ENCODE measurements at places on chromosomes 1 and 21. TPM values are rescaled to one million over a fixed set of nuclear protein-coding genes. Genes with fewer than 3 reads are reported as not detected.

Gene KLHDC8A
- total RNA-seq, result 18.6 TPM

Gene CLCA1
- 0.16 TPM for total RNA-seq

Gene MMP23B
- 0.31 TPM for total RNA-seq

Gene CAMK1G
- 7.3 TPM for total RNA-seq

Gene C8A
- not detected for total RNA-seq

Gene OR6K3
- not detected for total RNA-seq

Gene C1QA
- total RNA-seq, result 10.9 TPM

Gene OR4F29
- total RNA-seq, result not detected

Gene OR2G6
- not detected for total RNA-seq

Gene DMRTA2
- 5.8 TPM for total RNA-seq

Gene SDC3
- 66.1 TPM for total RNA-seq

Gene PRDM16
- total RNA-seq, result 6.7 TPM

Gene OXCT2
- total RNA-seq, result 0.47 TPM

Gene AIRE
- not detected for total RNA-seq

Gene BEND5
- total RNA-seq, result 18.2 TPM

Gene CFHR1
- 0.94 TPM for total RNA-seq

Gene IPO13
- 13.7 TPM for total RNA-seq

Gene PCBP3
- 5.5 TPM for total RNA-seq

Gene SLC45A1
- 6.6 TPM for total RNA-seq

Gene POLR3GL
- total RNA-seq, result 16.2 TPM

Gene CERS2
- total RNA-seq, result 35.6 TPM

Gene LCE1D
- total RNA-seq, result not detected

Gene TOMM40L
- 20.1 TPM for total RNA-seq

Gene MYOG
- total RNA-seq, result not detected

Gene PLEKHM2
- 36.8 TPM for total RNA-seq

Measured in occipital lobe (tissue), 3 donors.